ENCODE measurements at places on chromosomes 16 and 17.

DNA sequence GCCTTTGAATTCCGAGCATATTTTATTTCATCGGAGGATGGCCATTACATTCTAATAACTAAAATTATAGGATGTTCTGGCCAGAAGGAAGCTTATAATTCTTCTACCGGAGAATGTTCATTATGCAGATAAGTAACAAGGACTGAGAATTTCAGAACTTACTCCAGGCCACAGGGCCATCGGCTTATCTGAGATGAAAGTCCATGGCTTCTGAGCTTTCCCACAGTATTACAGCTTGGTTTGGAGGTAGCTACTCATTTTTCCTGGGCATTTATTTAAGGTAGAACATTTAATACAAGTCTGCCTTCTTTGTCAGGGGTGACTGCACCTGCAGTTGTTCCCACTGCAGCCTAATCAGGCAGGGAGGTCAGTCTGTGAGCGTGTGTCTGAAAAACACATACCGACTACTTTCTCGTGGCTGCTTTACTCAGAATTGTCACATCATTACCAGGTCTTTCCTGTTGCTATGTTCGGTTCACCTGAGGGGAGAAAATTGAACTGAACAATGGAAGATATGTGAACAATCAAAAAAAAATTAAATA lies 219.7 kb upstream of the CPHXL start:
- no peak for DNase-seq

GRCh38 chr16:2713985-2714774 lies 5.8 kb downstream of the PRSS27 start:
- no peak for DNase-seq

DNA sequence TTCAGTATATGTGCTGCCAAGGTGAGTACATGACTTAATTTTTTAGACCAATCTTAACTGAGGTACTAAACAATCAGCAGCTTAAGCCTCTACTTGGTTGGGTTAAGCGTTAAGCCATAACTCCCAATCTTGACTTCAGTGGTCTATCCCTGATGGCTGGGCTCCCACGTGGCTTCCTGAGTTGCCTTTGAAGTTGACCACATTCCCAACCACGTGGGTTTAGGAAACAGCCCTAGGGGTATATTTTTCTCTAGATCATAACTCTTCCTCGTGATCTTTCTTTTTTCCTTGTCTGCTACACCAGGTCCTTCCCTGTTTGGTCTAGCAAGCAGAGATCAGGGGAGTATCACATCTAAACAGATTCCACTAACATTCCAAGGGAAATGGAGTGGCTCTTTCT lies 20.1 kb upstream of the PIRT start:
- no peak for DNase-seq

DNA sequence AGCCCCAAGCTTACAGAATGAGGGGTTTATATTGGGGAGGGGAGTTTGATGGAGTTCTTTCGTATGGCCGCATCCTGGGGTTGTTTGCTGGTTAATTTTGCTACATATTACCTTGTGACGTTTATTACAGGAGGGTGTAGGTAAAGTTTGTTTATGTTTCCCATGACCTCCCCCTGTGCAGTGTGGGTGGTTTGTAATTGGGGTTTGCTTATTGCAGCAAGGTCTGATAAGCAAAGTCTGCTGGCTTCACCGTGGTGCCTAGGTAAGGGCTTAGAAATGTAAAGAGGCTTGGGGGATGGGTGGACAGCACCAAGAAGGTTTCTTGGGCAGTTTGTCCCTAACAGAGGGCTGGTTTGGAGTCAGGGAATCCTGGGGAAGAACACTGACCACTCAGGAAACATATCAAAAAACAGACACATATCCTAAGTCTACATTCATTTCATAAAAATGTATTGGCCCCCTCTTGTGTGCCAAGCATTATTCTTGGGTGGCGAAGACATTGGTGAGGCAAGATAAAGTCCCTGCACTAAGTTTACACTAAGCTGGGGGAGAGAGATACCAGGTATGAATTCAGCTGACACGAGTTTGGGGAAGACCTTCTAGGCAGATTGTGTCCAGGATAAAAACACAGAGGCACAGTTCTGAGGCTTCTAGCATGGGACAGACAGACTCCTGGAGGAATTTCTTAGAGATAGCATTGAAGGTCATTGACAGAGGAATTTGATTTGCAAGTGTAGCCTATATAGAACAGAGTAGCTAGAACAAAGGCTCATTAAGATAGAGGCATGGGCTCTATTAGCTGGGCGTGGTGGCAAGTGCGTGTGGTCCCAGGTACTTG lies 9.5 kb downstream of the ZNF764 start:
- DNase-seq, result no peak

- no peak for DNase-seq
These were observed 7.0 kb downstream of the PLXDC1 start for GRCh38 chr17:39144416-39144840.

DNA sequence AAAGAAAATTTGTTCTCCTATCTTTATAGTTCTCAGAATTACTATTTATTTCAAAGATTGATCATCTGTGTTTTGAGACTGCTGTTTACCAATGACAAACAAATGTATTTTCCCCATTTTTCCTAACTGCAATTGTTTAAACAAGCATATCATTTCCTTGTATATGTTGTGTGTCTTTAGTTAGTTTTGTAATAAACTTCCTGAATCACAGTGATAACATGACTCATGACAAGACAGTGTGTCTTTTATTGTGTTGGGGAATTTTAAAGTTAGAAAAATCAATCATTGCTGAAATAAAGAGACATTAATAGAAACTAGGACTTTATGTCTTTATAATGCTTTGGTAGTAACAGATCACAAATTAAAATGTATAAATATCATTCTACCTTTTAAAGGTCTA lies 348.5 kb downstream of the KCNJ2 start:
- no peak for DNase-seq

Measured in hypothalamus (tissue), 51 donors.